ENCODE measurements at places on chromosomes 6 and 20.

- no peak for DNase-seq
These were observed 10.9 kb downstream of the FYN start for GRCh38 chr6:111862314-111862713.

- DNase-seq = no peak
These were observed 1.1 kb upstream of the AFDN start for GRCh38 chr6:167825332-167826229.

- no peak for DNase-seq
These were observed 239.5 kb upstream of the RAB32 start for GRCh38 chr6:146304181-146304580.

DNA sequence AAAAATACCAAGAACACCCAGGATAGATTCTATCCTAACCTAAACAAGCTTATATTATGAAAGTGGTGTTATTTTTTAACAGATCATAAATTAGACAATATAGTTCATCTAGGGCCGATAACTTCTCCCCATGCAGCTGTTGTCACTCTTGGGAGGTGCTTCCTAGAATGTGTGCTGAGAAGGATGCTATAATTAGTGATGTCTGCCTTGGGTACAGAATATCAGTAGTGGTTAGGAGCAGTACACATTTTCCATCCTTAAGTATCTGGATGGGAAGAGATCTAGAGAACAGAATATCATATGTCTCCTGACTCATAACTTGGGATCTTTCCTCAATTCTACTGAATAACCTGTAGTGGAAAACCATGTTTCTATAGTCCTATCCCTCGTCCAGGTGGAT lies 214.5 kb downstream of the BCKDHB start:
- DNase-seq = no peak

DNA sequence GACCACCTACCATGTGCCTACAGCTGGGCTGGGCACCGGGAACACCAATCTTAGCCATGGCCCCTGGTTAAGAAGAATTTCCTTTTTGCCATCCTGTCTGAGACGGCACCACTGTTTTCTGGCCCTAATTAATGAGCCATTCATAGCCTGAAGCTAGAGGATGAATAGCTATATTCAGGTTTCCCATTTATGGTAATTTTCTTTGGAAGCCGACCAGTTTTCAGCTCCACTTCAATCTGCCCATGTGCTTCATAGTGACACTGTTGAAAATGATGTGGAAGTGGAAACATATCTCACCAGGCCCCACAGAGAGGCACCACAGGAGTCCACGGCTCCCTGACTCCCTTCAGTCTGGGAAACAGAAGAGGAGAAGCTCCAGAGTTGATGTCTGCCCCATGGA lies 22.6 kb upstream of the ULBP3 start:
- DNase-seq = no peak

DNA sequence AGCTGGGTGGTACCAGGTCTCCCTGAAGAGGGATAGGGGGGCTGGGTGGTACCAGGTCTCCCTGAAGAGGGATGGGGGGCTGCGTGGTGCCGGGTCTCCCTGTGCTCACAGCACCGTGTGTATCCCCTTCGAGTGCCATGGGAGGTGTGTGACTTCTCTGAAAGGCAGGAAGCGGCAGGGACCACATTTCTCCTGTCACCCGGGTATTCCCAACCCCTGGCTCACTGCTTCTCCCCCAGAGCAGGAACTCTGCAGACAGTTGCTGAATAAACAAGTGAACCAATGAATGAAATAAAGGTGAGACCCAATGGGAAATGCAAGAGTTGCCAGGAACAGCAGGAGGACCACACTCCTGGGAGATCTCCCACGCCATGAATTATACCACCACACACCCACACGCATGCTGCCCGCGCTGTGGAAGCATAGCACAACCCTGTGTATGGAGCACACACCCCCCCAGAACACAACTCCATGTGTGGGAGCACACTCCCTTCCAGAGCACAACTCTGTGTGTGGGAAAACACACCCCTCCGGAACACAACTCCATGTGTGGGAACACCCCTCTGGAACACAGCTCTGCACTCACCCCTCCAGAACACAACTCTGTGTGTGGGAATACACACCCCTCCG lies 50.7 kb downstream of the RNASET2 start:
- DNase-seq = no peak

GRCh38 chr20:13913572-13913971 lies 76.8 kb downstream of the SEL1L2 start:
- no peak for DNase-seq

DNA sequence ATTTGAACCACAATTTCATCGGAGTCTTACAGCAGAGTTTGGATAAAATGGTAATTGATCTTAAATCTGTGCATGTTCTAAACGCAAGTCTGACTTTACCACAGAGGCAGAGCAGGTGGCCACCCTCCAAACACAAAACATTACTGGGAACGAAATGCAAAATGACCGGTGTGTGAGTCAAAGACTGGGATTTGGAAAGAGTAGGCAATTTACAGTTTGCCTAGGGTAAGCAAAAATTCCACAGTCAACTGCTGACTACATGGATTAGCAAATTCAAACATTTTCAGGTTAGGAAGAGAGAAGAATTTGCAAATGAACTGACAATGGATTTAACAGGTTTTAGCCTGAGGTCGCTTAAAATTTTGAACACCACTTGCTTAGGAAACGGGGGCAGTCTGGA lies 444.4 kb downstream of the HDGFL1 start:
- DNase-seq = no peak

GRCh38 chr6:168164462-168165061 lies 85.5 kb upstream of the FRMD1 start:
- no peak for DNase-seq

DNA sequence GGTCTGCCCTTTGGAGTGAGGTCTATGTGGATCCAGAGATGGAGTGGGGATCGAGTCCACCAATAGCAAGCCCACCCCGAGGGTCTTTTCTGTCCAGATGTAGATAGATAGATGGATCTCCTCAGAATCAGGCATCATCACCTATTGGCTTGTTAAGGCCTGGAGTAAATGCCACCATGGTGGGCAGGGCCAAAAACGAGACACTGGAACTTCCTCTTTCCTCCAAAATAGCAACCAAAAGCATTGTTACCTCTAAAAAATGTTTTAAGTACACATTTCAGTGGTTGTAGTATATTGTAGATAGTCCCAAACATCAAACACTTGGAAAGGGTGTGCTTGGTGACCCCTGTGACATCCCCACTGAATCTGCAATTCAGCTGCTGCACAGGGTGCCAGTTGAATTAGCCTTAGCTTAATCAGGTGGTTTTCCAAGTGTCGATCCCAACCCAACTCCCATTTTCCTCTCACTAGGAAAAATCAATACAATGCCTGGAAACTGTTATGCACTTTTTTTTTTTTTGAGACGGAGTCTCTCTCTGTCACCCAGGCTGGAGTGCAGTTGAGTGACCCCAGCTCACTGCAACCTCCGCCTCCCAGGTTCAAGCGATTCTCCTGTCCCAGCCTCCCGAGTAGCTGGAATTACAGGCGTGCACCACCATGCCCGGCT lies 35.0 kb upstream of the NELFCD start:
- DNase-seq = no peak

DNA sequence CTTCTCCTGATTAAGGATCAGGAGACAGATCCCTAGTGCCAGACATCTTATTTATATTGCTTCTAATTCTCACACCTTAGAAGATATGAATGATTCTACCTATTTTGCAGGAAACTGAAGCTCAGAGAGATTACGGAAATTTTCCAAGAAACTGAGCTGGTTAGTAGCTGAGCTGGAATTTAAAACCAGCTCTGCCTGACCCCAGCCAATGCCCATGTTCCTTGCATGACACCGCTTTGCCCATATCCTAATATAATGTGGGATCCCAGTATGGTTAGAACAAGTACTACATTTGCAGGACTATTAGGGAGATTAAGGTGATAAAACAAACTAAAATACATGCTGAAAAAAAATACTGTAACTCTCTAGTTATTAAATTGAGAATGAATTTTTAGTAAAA lies 1.9 kb downstream of the TMEM30A start:
- DNase-seq = no peak

- no peak for DNase-seq
These were observed 702.7 kb upstream of the AGPAT4 start for GRCh38 chr6:161976553-161976952.

- no peak for DNase-seq
These were observed 241.1 kb upstream of the THEMIS start for GRCh38 chr6:128141932-128142331.

GRCh38 chr20:23794841-23795240 lies 31.7 kb downstream of the CST2 start:
- no peak for DNase-seq

DNA sequence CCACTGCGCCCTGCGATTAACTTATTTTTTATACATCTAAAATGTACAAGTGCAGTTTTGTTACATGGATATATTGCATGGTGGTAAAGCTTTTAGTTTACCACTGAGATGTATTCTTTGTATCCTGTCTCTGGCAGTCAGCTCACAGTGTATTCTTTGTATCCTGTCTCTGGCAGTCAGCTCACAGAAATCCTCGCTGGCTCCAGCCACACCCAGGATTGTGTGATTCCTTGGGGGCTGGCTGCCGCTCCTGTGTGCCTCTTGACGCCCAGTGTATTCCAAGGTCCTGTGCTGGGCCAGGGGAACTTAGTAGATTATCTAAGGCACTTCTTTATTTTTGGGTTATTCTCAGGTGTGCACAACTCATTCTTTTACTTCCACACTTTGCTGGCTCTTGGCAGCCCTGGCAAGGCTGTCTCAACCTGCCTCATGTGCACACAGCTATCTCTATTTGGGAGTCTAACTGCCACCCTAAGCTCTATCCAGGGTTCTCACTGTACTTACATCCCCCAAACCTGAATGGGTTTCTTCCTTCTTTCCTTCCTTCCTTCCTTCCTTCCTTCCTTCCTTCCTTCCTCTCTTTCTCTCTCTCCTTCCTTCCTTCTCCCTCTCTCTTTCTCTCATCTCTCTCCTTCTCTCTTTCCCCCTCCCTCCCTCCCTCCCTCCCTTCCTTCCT lies 12.4 kb upstream of the RNF24 start:
- no peak for DNase-seq

DNA sequence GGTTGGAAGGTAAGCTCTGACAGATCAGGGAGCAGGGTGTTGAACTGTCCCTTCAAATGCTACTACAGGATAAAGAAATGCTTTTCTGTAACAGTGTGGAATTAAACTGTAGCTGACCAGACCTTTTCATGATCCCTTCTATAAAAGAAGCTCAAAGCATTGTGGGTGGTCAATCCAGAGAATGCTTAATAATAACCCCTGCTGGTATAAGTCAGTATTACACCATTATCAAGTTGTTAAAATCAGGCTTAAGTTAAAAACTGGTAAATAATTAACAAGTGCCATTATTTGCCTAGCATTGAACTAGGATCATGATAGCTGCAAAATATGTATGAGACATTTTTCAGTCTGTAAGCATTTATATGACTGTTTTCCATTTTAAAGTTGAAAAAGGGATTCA lies 468.9 kb downstream of the PKHD1 start:
- no peak for DNase-seq

- DNase-seq = no peak
These were observed 434.7 kb downstream of the BCKDHB start for GRCh38 chr6:80541181-80541580.

Data from stimulated activated CD8-positive, alpha-beta memory T cell treated with anti-CD3 and anti-CD28 coated beads, Interleukin-15, amount 100 ng/mL, for 1 hour (primary cell).